ENCODE measurements at places on chromosomes 6 and 20.

DNA sequence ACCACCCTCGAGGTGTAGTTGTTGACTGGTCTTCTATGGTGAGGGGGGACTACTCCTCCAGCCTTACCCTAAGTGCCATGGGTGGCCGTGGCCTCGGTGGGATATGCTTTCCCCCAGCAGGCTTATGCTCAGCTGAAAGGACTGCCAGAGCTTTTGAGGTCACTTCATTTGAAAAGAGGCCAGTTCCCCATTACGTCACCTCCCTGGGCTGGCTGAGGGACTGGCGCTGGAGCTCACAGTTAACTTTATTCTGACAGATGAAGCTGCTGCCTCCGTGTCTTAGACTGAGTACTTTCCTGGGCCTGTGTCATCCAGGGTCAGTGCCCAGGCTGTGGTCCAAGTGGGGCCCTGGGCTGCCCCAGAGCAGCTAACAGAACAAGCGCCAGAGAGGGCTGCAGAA lies 42.8 kb upstream of the PCMTD2 start:
- DNase-seq, result no peak

DNA sequence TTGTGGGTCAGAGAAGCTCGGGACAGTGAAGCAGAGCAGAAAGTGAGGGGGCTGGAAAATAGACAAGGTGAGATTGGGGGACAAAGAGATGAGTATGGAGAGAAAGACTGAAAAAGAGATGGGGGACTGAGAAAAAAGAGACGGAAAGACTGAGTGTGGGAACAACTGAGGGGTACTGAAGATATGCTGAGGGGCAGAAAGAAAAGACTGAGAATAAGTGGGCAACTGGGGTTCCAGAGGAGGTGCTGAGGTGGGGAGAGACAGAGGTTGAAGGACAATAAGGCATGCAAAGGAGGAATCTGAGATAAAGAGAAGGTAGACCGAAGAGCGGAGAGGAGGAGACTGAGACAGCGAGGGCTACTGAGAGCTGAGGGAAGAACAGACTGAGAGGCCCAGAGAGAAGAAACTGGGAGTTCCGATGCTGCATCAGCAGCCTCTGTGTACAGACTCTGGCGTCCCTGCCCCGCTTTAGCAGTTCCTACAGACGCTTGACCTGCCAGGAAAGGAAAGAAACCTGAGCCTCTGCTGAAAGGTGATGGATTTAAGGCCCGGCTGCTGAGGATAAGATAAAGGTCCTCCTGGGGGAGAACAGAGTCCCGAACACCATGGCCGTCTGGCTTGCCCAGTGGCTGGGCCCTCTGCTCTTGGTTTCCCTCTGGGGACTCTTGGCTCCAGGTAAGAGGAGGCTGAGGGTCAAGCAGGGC lies at the start of gene PRSS16:
PRSS16 (plus strand) TSS at position 569 of the 704 bp plus-strand sequence; CDS start at position 606, 37 bp downstream.
- DNase-seq, result no peak

GRCh38 chr20:4519534-4519933 lies 202.2 kb upstream of the PRND start:
- no peak for DNase-seq

DNA sequence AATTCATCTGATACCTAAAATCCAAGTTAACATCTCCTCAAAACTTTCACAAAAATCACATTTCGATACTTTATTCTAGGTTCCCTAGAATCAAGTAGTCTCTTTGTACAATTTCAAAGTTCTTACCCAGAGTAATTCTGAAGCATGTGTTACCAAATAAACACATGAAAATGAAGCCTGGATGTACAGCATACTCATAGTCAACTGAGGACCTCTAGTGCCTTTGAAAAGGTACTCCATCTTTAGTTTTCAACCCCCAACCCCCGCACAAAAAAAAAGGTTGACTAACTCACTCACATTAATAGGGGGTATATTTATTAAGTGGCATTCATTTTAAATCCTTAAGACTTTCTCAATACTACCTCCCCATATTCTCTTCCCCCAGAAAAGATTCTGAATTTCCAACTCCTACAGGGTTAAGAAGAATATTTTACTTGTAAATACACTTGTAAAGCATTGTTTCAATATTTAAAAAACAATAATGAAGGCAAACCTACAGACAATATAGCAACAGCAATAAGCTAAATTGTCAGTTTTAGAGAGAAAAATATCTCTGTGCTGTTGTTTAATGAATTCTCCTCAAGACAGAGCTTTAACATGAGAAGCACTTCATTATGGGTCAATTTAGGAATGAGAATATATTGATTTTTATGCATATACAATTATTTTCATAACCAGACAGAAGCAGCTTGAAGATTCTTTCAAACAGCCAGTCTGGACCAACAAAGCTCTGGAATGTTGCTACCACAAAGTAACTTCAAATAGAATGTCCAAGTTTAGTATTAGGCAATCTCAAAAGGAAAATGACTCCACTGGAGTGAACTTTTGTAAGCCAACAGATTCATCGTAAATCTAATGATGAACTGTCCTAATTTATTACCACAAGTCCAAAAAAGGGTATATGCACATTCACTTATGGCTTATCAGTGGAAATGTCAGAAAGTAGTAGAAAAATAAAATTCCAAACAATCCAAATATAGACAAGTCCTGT lies 3.3 kb downstream of the PLN start:
- peak; percentile 4 for DNase-seq

GRCh38 chr6:70221025-70221714 lies 81.7 kb downstream of the COL9A1 start:
- DNase-seq, result peak; percentile 39

DNA sequence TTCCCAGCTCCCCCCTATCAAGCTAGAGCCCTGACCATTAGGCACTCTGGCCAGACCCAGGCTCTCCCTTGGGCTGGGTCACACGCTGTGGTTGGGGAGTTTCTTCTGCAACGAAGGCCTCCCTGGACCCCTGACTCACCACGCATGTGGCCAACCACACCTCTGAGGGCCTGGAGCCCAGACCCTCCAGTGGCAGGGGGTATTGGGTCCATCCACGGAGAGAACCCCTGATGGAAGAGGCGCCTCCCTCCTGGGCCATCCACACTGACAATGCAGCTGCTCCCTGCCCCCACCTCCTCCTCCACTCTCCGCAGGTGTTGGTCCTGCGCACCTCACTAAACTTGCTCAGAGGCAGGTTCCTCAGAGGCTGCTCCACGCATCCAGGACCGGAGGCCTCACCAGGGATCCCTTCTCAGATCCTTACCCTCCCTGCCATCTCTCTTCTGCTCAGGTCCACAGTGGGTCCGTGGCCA lies 125.4 kb downstream of the RNASET2 start:
- no peak for DNase-seq

DNA sequence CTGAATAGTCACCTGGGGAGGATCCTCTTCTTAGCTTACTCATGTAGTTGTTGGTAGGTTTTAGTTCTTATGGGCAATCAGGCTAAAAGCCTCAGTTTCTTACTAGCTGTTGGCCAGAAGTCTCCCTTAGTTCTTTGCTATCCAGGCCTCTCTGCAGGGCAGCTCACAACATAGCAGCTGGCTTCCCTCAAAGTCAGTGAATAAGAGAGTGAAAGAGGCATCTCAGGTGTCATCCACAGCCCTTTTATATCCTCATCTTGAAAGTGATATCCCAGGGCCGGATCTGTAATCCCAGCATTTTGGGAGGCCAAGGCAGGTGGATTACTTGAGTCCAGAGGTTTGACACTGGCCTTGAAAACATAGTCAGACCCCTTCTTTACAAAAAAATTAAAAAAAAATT lies 42.1 kb upstream of the FOXA2 start:
- DNase-seq, result no peak

Data from NCI-H2081 (cell line).